Activated effector memory CD4-positive, alpha-beta T cell treated with anti-CD3 and anti-CD28 coated beads, Interleukin-2, amount 50 U/mL, for 16 hours (primary cell): ENCODE measurements at places on chromosomes 4 and X.

DNA sequence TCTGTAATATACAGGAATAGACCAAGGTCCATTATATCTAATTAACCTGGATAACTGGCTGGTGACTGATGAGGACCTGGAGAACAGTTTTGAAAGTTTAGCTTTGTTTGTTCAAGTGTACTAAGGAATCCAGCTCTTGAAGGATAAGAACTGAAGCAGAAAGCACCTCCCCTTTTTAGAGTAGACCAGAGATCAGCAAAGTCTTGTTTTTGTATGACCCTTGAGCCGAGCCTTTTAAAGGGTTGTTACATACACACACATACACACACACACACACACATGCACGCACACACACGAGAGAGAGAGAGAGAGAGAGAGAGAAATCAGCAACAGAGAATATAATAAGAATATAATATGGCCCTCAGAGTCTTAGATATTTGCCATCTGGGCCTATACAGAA, 13.0 kb downstream of the MOSPD2 start:
- no peak for DNase-seq

DNA sequence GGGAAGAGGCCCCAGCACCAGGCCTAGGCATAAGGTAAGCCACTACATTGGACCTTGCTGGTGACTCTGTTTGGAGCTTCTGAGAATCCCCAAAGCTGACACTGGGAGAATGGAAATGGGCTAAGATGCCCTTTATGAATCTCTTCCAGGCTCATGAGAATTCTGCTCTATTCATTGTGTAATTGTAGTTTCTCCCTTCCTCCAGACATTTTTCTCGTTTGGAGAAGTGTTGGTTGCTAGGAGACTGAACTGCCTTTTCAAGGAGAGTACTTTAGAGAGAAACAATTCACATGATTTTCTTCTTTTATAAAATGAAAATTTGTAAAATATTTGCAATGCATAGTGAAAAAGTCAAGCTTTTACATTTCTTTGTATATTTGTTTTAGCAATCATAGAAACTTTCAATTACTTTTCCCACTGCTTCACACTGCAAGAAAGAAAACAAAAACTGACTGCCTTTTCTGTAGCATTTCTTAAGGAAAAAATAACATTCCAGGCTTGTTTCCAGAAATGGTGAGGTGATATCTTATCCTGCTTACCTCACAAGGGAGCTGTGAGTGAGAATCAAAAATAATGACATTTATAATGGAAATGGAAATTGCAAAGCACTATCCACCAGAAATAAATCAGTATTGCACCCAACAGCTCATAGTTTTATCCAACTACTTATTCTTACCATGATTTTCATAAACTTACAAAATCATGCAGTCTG, 24.9 kb upstream of the DCHS2 start:
- DNase-seq: no peak

- no peak for DNase-seq
Measured at GRCh38 chrX:72255445-72255844, 16.6 kb upstream of the ERCC6L start.

GRCh38 chr4:68162196-68162595, 32.5 kb upstream of the TMPRSS11F start:
- DNase-seq: no peak

DNA sequence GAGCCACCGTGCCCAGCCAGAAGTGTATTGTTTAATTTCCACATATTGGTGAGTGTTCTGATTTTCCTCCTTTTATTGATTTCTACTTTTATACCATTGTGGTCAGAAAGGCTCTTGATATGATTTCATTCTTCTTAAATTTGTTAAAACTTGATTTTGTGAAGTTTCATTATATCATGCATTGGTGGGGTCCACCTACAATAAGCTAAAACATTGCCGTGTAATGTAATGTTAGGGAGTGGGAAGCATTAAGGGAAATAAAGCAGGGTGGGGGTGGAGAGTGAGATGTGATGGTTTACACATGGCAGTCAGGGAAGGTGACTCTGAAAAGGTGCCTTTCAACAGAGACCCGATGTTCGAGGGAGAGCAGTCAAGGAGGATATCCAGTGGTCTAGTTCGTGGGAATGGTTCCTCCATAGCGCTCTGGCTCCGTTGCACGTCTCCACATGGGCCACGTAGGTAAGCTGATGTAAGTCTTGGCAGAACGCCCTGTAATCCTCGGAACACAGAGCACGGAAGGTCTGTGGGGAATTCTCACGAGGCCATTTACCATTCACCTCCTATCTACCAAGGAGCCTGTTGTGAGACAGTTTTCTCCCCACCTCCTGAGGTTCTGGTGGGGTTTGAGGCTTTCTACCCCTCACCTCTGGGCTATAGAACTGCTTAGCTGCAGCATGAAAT, 7.7 kb upstream of the WDR13 start:
- DNase-seq: no peak

- no peak for DNase-seq
Measured at GRCh38 chr4:109462297-109462696, 28.7 kb downstream of the SEC24B start.

GRCh38 chr4:173506597-173507211, 23.3 kb downstream of the HAND2 start:
- DNase-seq: no peak

GRCh38 chr4:127734976-127735375, 4.8 kb downstream of the SLC25A31 start:
- DNase-seq: no peak

GRCh38 chrX:145729635-145730034, 88.0 kb upstream of the SLITRK2 start:
- DNase-seq: no peak

GRCh38 chr4:183330841-183331240, 8.6 kb upstream of the CLDN24 start:
- no peak for DNase-seq

DNA sequence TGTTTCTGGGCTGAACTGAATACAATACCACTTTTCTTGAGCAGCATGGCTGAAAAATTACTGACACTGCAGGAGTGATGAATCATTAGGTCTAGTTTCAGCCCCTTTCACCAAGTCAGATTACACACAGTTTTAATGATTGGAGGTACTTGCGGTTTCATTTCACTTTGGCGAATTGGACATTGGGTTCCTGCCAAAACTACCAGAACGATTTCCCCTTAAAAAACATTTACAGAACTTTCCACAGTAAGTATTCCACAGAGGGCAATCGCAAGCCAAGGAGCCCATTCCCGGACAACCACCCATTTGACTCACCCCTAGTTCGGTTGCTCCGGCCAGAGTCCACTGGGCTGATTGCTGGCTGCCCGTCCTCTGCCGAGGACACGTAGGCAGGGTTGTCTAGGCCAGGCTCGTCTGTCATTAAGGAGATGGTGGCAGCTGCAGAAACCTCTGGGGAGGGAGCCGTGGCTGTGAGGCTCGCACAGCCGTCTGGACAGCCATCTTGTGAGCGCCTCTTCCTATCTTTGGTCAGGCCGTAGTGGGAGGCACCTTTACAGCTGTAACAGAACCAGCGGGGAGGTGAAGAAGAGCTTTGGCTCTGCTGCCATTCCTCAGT, 83.5 kb downstream of the LNX1 start:
- no peak for DNase-seq

GRCh38 chrX:8037593-8038348, 110.6 kb upstream of the PNPLA4 start:
- no peak for DNase-seq

- DNase-seq: no peak
Measured at GRCh38 chrX:34915463-34916225, 27.0 kb upstream of the FAM47B start.

DNA sequence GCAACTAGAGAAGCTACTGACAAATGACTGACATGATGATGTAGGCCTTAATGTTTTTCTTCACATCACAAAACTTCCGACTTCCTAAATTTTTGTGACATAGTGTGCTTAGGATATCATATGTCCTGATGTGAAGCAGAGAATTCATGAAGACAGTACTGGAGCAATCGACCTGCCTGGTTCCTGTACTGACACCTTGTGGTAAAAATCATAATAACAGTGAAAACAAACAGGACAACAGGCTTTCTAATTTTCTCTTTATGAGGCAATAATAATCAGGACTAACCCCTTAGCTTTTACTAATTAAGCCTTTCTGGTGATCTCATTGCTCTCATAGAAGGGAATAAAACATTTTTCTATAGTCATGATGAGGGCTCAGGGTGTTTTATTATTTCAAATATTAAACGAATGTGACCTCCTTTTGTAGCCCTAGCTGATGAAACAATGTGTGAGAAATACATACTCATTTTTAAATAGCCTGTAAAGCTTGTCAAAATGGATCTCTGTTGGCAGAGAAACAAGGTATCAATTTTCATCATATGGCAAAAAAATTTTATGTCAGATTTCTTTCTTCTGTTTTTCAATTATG, 158.4 kb downstream of the TENT5D start:
- DNase-seq: no peak

DNA sequence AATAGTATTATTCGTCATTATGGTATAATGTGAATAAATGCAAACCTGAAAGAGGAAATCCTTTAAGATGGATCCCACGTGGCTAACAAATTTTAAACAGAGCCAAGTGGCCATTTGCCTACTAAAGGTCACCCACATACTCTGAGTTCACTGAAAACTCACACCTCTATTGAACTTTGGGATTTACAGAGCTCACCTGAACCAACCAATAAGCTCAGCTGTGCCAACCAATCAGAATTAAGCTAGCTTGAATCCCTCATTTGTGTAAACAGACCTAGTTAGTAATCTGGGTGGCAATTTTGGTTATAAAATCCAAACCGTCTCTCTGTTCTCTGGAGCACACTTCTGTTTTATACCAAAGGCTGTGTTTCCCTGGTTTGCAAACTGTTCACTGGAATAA, 5.4 kb upstream of the NUDT9 start:
- no peak for DNase-seq

DNA sequence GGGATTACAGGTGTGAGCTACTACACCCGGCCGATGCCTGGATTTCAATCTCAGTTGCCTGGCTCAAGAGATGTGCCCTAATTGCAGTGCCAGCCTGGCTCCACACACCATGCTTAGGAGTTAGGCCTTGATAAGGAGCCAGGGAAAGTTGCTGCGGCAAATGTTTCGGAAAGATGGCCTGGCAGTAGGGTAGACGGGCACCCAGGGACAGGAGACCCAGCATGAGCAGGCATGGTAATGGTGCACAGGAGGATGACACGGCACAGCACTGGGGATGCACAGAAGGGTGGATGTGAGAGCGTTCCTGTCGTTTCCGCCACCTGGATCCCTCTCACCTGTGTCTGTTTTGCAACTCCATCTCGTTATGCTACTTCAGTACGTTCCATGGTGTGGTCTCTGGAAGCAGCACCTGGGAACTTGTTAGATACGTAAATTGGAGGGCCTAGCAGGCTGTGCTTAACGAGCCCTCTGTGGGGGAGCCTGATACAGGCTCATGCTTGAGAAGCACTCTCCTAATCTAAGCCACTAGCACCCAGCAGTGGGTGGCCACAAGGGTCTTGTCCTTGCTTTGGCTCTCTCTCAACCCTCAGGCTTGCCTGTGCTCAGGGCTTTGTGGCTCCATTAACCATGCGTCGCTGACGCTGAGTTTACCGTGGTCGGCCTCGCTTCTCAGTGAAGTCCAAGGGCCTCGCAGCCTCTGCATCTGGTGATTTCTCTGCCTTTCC, 20.3 kb downstream of the RNF4 start:
- DNase-seq: no peak

- peak; percentile 71 for DNase-seq
Measured at GRCh38 chr4:76305971-76306881, at the start of gene STBD1. TSS of gene STBD1 (plus strand) at chr4:76306733. CDS start at chr4:76306770, 37 bp downstream.

DNA sequence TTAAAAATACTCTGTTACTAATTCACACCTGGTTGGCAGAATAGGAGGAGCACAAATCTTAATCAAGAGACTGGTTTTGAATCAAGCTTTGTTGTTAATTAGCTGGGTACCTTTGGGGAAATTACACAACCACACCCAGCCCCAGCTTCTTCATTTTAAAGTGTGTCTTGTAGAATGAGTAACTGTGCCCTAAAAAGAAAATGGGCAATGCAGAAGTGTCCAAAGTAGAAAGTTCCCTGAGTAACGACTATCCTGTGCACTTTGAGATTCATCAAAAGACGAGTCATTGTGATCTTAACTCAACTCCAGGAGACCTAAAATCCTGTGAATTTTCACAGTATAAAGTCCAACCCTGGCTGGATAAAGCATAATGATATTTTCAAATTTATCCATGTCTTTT, 792.3 kb upstream of the HS3ST1 start:
- no peak for DNase-seq

- DNase-seq: no peak
Measured at GRCh38 chr4:39937683-39938268, 39.9 kb downstream of the PDS5A start.

DNA sequence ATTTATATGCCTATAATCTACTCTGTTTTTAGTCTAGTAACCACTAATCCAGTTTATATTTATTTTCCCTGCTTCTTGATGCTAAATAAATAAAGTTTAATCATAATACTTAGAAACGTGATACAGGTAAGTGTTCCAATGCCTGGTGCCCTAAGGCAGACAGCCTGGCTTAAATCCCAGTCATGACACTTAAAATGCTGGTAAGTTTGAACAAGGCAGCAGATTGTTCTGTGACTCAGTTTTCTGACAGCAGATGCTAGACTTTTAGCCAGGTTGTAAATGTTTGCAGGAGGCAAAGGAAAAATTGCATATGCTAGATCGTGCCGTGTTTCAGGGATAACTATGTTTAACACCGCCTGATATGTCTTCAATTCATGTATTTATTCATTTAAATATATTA, 2661.6 kb downstream of the PCDH7 start:
- DNase-seq: no peak

GRCh38 chr4:99723612-99724011, 66.0 kb upstream of the C4orf54 start:
- DNase-seq: no peak

GRCh38 chr4:119728692-119729593, 100.3 kb upstream of the PDE5A start:
- no peak for DNase-seq

DNA sequence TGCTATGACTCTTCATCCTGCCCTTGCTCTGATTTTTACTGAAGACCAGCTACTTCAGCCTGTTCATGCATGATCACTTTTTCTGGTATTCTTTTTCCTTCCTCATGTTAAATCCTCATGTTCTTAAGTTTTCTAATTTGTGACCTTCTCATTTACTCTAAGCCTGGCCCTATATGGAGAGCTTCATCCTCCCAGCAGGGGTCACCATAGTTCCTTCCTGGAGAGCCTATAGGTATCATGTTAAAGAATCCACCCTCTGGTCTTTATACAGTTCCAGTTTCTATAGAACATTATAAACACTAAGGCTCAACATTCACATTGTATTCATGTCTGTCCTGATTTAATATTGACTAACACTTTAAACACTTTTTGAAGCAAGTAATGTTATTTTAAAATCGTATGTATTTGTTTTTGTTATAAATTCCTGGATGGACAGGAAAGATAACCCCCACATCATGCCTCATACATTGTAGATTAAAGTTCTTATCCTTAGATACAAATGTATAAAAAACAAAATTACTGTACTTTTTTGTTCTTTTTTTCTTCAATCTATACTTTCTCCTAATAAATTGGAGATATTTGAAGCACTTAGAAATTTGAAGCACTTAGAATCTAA, 53.8 kb upstream of the OTUD4 start:
- peak; percentile 75 for DNase-seq

DNA sequence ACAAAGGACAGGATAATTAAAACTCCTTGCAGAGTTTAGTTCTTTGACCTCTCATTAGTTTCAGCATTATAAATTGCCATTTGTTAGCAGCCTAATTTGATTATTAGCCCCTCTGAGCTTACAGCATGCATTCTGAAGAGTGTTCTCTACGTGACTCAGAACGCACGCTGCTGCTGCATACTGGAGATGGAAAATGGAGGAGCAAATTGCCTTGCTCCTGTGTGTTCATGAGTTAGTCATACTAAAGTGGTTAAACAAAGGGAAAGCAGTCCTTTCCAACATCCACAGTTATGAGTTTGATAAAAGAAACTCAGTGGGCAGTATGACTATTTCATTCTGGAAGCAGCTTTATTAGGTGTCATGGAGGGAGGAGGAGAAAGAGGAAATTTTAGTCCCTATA, 922.5 kb downstream of the RPA4 start:
- DNase-seq: no peak
